ENCODE measurements at places on chromosomes 11 and 22. TPM values are rescaled to one million over a fixed set of nuclear protein-coding genes. Genes with fewer than 3 reads are reported as not detected.

Gene VSIG2
- total RNA-seq: not detected

Gene TAF6L
- total RNA-seq: 14.1 TPM

Gene OR56A1
- total RNA-seq: not detected

Gene SCN2B
- total RNA-seq: not detected

Gene LRRC32
- total RNA-seq: 5.6 TPM

Gene PGM2L1
- total RNA-seq: 7.9 TPM

Gene SHISAL1
- total RNA-seq: not detected

Gene PNPLA5
- not detected for total RNA-seq

Gene CECR2
- total RNA-seq: 0.06 TPM

Gene SLC17A6
- total RNA-seq: not detected

Gene SCGB1D2
- total RNA-seq: not detected

Gene GCAT
- 4.2 TPM for total RNA-seq

Gene XKR3
- not detected for total RNA-seq

Gene NRIP3
- total RNA-seq: 2.4 TPM

Gene ROM1
- 3.0 TPM for total RNA-seq

Gene PLAAT4
- total RNA-seq: 22.1 TPM

Measured in activated T-helper 17 cell treated with anti-CD3 and anti-CD28 coated beads, Interleukin-2, amount 50 U/mL, for 72 hours (primary cell).